ENCODE measurements at places on chromosomes 7 and 10. TPM values are rescaled to one million over a fixed set of nuclear protein-coding genes. Genes with fewer than 3 reads are reported as not detected.

GAD2 gene
- not detected for total RNA-seq

LRIT1 gene
- not detected for total RNA-seq

MMD2 gene
- total RNA-seq: not detected

OGDHL gene
- total RNA-seq: 0.12 TPM

CPA1 gene
- total RNA-seq: 0.35 TPM

THNSL1 gene
- 1.9 TPM for total RNA-seq

FAM24A gene
- total RNA-seq: not detected

All from smooth muscle cell of the coronary artery (primary cell).